HuH-7.5 (cell line): ENCODE measurements at places on chromosomes 4 and X.

DNA sequence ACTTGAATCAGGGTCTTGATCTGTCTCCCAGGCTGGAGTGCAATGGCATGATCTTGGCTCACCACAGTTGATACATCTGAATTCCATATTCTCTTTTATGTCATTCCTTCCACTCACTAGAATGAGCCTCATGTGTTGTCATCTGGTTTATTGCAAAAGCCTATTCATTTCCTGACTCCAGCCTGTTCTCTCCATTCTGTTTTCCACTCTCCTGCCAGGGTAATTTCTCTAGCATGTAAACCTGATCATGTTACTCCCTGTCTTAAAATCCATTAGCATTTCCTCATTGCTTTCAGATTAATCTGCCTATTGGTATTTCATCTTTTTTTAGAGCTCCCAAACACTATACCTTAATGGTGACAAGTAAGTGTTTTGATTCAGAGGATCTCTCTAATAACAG, 4.3 kb upstream of the DDX60L start:
- no peak for DNase-seq

- DNase-seq: no peak
Observed at GRCh38 chr4:176376032-176376614, 56.4 kb downstream of the SPCS3 start.

GRCh38 chrX:148811236-148811635, 310.8 kb downstream of the AFF2 start:
- DNase-seq: no peak

DNA sequence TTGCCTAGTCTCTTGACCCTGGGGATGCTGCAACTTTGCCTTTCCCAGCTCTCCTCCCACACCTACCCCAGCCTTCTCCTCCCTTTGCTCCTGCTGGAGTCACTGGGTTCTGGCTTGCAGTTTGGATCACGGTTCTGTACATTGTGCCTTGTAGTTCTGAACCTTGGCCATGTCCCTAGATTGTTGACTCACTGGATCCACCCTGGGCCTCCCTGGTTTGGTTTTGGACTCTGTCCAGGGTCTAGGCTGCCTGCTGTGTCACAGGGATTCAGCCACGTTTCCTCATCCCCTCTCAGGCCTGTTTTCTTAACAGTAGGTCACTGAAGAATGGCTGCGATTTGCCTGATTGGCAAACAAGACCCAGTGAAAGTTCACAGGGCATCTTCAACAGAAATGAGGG, 11.5 kb upstream of the GABRE start:
- no peak for DNase-seq

DNA sequence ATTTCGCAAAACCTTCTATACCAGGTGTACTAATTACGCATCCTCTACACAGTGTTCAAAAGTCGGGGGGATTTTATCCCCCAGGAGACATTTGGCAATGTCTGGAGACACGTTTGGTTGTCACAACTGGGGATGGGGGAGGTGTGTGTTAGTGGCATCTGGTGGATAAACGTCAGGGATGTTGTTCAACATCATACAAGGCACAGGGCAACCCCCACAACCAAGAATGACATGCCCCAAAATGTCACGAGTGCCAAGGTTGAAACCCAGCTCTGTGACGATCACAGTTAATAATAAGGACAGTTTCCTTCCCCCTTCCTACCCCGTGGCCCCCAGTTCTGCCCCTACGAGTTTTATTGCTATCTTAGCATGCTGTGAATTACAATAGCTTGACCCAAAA, 15.9 kb upstream of the SEL1L3 start:
- no peak for DNase-seq

DNA sequence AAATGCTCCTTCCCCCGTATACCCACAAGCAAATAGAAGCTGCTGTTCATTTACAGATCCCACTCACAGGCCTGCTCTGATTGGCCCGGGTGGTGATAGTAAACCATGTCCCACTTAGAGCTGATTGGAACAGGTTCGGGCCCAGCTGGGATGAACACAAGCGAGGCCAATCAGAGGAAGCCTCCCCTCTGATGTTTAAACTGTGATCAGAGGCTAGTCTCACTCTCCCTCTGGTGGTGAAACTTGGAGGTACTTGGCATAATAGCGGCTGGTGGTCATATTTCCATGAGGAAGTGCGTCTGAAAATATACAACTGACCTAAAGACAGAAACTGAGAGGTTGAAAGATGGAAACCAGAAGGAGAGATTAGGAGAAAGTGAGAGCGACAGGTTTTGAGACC, 51.5 kb upstream of the TRPC3 start:
- DNase-seq: peak; percentile 4

DNA sequence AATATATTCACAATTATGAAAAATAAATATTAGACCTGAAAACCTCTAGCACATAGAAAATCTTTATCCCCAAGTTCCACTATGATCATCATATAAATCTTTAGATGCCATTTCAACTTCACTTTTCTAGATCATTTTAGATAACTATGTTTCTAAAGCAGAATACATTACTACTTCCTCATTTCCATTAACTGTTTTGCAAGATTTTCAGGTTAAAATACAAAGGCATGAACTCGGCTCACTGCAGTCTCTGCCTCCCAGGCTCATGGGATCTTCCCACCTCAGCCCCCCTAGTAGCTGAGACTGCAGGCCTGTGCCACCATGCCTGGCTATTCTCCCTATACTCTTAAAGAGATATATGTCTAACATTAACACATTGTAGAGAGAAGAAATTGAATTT, 1365.9 kb upstream of the AGA start:
- DNase-seq: no peak

- no peak for DNase-seq
Observed at GRCh38 chr4:188780686-188781085, 641.4 kb downstream of the TRIML1 start.

DNA sequence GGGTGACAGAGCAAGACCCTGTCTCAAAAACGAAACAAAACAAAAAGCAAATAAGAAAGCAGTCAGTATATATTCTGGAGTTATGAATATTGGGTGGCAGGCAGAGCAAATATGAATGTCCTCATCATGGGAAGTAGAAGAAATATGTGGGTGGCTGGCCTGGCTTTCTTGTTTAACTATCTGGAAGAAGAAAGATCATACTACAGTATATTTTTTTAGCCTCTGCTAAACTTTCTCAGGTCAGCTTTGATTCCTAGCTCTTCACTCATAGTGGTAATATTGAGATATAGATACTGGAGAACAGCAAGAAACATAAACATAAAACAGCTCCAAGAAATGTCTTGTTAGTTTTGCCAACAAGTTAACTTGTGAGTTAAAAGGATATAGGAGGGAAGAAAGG, 192.5 kb downstream of the SOWAHB start:
- DNase-seq: no peak

DNA sequence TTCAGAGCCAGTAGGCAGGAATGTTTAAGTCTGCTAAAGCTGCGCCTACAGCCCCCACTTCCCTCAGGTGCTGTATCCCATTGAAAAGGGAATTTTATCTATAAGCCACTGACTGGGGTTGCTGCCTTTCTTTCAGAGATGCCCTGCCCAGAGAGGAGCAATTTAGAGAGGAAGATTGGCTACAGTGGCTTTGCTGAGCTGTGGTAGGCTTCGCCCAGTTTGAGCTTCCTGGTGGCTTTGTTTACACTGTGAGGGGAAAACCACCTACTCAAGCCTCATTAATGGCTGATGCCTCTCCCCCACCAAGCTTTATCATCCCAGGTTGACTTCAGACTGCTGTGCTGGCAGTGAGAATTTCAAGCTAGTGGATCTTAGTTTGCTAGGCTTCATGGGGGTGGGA, 67.7 kb upstream of the PRDM5 start:
- no peak for DNase-seq

DNA sequence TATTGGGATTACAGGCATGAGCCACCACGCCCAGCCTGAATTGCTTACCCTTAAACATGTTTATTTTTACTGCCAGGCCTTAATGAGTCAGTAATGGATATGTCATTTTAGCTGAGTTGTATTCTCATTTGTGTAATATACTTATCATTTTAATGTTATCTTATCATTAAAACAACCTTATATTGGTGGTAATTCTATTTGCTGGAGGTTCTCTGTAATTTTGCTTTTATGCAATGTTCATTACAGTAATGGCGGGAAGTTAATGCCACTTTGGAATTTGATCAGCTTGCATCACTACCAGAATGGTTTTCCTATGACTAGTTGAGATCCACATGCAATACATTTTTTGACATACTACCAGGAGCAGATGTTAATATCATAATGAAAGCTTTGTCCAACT, 6.3 kb upstream of the PGAM4 start:
- no peak for DNase-seq

DNA sequence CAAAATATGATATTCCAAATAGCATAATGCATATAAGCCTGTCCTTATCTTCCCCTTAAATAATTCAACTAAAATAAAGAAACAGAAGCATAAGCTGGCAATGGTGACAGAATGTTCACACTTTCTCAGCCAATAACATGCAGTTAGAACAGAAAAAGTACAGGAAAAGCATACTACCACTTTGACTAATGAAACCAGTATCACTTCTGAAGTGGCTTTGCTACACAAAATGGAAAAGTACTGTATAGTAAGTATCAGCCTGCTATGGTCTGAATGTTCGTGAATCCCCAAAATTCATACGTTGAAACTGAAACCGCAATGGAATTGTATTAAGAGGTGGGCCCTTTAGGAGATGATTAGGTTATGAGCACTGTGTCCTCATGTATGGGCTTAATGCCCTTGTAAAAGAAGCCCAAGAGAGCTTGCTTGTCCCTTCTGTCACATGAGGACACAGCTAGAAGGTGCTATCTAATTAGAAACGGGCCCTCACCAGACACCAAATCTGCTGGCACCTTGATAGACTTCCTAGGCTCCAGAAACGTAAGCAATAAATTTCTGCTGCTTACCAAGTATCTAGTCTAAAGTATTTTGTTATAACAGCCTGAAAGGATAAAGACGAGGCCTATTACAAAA, 102.6 kb downstream of the PRDM5 start:
- no peak for DNase-seq

DNA sequence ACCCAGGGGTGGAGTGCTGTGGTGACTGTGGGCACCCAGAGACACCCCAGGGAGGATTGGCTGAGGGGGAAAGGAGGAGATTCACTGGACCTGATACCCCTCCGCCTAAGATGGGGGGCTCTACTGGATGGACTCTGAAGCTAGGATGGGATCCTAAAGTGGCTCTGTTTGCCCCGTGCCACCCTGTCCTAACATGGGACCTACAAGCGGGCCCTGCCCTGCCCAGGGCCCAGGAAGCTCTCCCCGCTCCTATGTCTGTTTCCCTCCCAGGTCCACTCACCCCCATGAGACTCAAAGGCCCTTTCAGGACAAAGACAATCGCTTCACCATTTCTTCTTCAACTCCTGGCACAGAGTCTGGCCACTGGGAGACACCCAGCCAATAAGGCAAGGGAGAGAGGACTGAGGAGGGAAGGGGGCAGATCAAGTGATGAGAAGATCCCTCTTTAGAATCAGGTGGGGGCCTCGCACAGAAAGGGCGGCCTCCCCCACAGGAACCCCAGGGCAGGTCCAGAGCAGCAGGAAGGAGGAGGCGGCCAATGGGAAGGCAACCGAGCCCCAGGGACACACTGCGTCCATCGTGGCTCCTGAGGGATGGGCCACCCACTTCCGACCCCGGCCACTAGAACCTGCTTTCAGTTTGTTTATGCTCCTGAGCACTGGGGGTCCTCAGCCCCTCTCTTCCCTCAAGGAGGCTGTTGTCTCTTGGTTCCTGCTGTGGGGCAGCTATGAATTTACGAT, 155.4 kb downstream of the AFAP1 start:
- DNase-seq: no peak

DNA sequence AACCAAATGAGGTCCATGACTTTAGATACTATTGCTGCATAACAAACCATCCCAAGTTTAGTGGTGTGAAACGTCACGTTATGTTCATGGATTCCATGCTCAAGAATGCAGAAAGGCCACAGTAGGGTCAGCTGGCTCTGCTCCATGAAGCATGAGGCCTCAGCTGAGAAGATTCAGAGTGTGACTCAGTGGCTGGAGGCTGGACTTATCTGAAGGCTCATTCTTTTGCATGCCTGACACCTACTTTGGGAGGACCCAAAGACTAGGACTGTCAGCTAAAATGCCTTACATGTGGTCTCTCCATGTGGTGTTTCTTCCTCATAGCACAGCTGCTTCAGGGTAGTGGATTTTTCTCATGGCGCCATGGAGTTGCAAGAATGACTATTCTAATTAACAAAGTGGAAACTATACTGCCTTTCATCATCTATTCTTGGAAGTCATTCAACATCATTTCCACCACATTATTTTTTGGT, 11.5 kb upstream of the CCDC149 start:
- no peak for DNase-seq
